Ureter (tissue), 1 donor: ENCODE measurements at places on chromosomes 5 and 9.

DNA sequence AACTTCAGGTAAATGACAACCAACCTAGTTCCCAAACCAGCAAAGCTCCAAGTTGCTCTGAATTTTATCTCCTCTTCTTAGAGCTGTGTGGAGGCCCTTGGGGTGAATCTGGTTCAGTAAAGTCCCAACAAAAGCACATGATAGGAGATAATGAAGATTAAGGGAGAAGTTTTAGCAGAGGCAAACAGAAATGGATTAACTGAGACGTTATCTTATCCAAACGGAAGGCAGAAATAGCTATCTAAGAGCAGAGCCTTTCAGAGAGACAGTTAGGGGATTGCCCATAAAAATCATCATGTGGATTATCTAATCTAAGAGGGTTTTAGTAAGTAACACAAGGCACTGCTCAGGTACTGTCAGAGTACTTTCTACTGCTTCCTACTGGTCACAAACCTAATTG lies 183.9 kb upstream of the ZNF618 start:
- no peak for DNase-seq

- no peak for DNase-seq
Measured at GRCh38 chr5:5421149-5421960, 1.1 kb upstream of the ICE1 start.

GRCh38 chr9:71036501-71036900 lies 84.9 kb downstream of the TRPM3 start:
- DNase-seq: no peak

DNA sequence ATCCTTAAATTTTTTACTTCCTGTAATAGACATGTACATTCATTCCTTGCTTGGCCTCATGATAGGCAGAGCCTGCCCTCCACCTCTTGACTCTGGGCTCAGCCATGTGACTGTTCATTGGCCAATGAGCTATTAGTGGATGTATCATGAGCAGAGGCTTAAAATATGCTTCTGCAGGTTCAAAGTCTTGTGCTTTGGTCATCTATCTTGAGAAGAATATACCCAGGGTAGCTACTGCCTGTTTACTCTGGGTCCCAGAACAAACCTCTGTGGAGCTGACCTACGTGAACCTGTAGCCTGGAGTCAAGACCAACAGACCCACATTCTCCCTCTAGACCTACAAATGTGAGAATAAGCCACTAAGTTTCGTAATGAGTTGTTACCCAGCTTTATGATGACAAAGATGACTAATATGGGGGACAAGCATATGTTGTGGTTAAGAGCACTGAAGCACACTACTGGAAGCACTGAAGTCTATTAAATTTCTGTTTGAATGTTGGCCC lies 244.4 kb downstream of the MAST4 start:
- DNase-seq: no peak

- DNase-seq: no peak
Measured at GRCh38 chr5:52181403-52181802, 606.3 kb upstream of the ITGA1 start.

GRCh38 chr5:172405226-172406107 lies 48.9 kb downstream of the SH3PXD2B start:
- no peak for DNase-seq

DNA sequence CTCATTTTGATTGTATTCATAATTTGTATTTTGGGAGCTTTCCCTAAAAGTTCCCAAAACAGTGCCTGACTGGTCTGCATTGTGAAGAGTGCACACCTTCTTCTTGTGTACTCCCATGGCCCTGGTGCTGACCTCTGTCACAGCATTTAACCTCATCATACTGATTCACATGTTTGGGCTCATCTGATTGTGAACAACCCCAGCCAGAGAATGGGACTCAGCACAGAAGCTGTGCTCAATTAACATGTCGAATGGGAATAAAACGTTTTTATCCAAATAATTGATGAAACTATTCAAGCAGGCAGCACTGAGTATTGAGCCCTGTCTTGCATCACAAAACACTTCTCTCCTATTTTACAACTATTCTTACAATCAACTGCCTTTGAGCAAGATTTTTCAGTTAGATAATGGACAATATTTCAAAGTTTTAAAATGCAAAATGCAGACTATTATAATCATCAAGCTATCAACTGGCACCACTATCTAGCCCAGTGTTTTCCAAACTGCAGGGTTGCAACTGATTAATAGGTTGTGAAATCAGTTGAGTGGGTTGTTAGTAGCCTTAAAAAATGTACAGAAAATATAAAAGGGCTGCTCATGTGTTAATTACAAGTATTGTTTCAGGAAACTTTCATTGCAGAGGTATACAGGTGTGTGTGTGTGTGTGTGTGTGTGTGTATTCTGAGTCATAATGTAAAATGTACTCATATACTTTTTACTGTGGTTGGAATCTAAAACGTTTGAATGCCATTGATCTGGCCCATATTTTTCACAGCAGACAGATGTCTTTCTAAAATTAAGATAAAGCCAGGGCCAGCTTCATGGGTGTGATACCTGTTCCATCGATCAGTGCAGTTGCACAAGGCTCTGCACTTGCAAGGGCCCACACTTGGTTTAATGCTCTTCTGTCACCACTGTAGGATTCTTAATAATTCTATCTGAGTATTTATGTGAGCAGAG lies 190.5 kb downstream of the PIK3R1 start:
- DNase-seq: no peak

DNA sequence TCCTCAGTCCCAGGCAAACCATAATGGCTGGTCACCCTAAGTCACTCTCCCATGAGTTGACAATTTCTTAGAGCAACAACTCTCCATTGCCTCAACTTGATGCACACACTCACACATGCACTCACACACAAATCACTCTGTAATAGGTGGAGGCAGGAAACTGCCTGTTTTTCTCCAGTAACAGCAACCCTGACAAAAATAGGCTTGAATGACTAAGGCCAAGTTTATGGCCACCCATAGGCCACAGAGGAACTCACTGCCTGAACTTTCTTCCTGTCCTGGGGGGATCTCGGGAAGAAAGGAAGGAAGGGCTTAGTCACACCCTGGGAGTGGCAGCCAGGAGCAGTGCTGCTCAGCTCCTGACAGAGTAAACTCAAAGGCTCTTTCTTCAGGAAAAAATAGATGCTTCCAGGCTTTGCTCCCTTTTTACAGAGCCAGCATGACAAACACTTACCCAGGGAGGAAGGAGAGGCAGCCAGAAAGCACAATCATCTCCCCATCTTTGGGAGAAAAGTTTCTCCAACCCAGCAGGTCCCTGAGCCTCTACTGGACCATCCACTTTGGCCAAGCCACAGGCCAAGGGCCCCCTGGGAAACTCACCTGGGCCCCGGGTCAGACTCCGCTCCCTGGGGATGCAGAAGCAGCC lies 368 bp downstream of the SH3TC2 start:
- no peak for DNase-seq

DNA sequence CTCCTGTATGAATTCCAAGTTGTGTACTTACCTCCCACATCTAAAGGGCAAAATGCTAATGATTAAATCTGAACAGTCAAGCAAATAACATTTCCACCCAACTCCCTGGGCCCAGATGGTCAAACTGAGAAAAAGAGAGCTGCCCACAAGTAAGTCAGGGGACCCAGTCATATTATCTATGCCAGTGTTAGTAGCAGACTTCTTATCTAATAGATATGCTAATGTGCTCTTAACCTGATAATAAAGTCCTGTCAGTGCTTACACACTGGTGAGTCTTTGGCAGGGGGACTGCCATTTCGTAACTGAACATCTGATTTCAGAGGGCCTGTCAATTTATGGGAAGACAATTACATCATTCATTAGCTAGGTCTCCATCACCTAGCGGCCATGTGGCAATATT lies 292.3 kb upstream of the WWC1 start:
- DNase-seq: no peak

DNA sequence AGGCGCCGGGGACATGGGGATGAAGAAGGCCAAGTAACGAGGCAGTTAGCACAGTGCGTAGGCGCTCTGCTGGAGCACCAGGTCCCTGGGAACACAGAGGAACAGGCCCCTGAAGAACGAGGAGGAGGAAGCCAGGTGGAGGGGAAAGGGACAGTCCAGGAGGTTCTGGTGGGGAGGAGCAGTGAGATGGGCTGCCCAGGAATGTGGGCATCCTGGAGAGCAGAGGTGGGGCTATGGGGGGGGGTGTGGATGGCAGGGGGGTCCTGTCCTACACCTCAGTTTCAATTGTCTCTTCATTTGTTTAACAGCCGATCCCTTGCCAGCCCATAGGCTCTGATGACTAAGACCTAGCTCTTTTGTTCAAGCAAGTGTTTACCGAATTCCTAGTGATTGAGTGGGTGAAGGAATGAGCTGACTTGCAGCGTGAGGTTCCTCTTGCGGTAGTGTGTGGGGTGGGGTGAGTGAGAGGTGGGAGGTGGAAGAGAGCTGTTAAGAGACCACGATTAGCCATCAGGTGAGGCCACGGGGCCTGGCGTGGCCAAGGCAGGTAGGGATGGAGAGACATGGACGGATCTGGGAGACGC lies 8.4 kb upstream of the PHYHD1 start:
- DNase-seq: no peak

DNA sequence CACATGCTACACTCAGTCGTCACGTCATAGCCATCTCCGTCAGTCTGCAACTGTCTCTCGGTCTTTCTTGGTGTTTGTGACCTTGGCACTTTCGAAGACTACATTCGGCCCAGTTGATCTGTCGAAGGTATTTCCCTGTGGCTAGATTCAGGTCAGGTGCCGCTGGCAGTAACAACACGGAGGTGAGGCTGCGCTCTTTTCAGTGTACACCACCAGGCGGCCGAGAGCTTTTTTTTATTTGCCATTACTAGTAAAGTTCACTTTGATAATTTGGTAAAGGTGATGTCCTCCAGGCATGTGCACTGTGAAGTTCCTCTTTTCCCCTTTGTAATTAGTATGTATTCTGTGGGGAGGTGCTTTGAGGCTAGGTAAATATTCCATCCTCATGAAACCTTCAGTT lies 49.7 kb downstream of the RNF130 start:
- no peak for DNase-seq

DNA sequence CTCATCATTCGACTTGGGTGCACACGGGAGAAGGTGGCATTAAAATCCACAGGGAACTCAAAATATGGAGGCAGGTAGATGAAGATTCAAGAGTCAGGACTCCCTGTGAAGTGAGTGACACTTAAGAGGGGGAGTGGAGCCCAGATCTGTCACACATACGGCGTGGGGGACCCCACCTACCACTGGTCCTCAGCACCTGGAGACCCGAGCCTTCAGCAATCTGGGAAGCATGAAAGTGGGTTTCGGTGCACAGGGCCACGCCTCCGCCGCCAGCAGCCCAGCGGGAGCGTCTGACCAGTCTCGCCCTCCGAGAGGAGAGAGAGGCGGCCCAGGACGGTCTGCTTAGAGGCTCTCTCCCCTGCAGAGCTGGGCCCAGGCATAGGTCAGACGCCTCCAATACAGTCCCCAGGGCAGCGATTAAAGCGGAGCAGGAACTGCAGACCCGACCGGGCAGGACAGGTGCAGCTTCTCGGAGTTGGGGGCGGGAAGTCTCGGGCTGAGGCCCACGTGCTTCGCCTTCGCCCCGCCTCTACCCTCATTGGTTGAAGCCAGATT lies 639 bp upstream of the SLC2A8 start:
- DNase-seq: no peak

- no peak for DNase-seq
Measured at GRCh38 chr5:122846051-122846550, 688 bp downstream of the SNX24 start.

DNA sequence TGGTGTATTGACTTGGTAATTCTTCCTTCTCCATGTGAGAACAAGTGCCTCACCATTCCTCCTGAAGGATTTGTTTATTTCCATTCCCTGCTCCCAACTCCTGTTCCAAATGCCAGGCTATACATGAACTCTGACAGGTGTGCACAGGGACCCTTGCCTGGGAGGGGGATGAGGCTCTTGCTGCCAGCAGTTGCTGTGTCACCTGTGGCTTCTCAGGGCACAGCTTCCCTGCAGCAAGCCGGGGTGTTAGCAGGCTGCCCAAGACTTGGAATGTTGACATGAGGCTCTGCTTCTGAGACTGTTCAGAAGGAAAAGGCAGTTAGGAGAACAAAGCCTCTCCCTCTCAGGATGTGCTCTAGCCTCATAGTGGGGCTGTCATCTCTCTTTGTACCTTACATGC lies 131.3 kb downstream of the DOCK2 start:
- no peak for DNase-seq

DNA sequence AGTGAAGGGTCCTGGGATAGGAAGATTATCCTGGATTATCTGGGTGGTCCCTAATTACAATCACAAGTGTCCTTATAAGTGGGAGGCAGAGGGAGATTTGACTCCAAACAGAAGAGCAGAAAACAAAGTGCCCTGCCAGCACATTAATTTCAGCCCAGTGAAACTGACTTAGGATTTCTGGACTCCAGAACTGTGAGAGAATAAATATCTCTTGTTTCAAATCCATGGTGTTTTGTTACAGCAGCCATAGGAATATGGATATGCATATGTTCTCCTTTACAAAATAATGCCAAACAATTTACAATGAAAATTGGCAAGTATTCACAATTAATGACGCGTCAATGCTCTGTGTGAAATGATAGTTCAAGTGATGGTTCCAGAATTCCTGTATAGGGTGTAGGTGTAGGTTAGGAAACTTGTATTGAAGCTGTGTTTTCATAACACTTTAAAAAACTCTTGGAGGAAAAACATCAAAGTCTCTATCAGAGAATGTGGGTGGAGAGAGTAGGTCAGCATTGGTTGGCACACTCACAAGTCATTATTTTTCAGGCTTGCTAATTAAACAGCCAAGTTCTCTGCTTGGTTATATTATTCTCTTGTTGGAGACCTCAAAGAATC lies 19.9 kb upstream of the PLPP1 start:
- no peak for DNase-seq

DNA sequence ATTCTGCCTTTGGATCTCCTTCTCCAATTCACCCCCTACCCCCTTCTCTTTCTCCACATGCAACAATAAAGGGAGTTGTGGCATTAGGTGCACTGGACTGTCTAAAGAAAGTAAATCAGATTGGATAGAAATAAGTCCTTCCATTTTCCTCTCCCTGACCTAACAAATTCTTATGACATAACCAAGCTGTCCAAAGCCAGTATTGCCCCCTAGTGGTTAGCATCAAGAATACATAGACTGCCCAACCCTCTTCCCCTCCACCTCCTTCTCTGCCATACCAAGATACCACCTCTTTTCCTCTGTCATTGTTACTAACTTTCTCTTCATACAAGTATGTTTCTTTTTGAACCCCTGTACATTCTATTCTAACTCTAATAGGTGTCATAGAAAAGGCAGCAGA lies 45.7 kb downstream of the PPARGC1B start:
- DNase-seq: no peak

DNA sequence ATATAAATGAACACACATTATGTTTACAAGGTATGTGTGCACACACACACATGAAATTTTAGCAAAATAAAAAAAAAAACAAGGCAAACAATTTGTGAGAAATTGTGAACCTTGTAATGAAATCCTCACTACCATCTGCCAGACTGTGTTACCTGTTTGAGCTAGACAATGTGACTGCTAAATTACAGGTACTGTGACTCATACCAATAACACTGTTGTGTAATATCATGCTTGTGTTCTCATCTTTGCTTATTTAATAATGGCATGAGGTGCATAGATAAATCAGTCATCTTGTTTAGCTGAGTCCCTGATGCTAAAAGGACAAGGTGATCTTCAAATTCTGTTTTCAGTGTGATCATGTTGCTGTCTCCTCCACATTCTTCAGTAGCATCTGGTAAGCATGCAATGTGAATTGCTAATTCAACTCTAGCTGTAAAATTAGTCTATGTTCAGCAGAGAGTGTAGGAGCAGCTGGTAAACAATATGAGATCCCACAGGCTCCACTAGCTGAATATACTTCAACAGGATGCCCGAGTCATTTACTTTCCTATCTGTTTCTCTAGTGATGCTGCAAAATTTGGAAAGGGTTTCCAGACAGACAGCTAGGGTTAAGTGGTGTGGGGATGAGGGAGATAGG lies 966.3 kb upstream of the C9orf72 start:
- no peak for DNase-seq

GRCh38 chr5:148794729-148795561 lies 31.5 kb upstream of the ADRB2 start:
- DNase-seq: no peak
